HS-27A (cell line): ENCODE measurements at places on chromosomes 7 and 10.

- DNase-seq, result no peak
These were observed 566.9 kb downstream of the TCERG1L start for GRCh38 chr10:130744631-130745030.

- no peak for DNase-seq
These were observed 759.4 kb downstream of the CNTNAP2 start for GRCh38 chr7:146875981-146876380.

DNA sequence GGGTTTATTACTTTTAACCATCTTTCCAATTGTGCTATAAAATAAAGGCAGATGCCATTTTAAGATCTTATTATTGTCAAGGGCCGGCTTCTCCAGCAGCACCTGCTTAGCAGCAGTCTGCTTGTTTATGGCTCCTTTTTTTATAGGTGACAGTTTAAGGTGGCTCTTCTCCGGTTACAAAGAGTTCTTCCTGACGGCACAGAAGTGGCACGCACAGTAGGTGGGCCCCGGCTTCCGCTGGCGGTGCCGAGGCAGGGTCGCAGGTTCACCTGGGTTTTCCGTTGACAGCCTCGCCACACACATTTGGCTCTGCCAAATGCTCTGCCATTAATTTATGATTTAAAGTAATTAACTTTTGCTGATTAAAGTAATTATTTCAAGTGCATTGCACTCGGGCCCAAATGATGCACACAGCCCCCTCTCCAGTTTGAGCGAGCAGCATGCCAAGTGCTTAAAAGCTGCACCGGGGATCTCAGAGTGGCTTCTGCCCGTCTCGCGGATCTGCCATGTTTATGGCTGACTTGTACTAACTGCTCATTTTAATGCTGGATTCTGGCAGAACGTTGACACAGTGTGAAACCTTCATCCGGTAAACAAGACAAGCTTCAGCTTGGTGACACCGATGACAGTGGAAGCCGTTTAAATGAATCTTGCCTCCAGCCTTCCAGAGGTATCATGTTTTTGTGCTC lies 355.1 kb upstream of the MKI67 start:
- DNase-seq, result no peak

DNA sequence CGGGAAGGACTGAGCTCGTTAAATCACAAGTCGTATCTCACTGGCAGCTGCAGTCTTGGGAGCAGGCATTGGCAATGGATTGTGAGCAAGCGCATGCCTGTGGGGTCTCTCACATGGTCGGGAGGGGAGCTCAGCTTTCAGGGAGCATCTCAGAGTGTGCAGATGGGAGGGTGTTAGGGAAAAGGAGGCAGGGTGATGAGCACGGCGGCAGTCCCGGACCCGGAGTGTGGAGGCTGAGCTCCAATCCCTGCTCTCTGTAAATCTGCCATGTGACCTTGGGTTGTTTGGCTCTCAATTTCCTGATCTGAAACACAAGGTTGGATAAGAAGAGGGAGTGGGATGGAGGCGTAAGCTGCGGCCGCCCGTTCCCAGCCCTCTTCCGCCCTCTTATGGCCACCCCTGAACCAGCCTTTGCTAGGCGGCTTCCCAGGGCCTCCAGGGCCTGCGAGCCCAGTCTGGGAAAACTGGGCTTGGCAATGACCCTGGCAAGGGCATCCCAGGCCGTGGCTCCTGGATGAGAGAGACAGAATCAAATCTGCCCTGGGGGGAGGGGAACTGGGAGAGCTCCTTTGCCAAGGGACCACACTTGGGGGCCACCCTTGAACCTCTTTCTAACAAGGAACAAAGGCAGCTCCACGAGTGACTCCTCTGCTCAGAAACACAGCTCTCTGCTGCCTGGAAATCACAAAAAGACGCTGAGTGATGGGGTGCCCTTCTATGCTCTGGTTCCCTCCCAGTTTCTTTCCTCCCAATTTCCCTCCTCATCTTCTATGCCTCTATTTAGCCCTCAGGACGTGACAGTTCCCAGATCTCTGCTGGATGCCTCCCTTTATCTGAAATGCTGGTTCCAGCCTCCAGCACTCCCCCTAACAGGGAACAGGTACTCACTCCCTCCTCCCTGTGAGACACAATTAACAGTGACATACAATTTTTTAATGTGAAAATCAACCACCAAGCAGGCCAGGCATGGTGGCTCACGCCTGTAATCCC lies 41.7 kb upstream of the LOXL4 start:
- no peak for DNase-seq

GRCh38 chr10:114571316-114571999 lies 86.6 kb downstream of the ABLIM1 start:
- DNase-seq, result no peak

DNA sequence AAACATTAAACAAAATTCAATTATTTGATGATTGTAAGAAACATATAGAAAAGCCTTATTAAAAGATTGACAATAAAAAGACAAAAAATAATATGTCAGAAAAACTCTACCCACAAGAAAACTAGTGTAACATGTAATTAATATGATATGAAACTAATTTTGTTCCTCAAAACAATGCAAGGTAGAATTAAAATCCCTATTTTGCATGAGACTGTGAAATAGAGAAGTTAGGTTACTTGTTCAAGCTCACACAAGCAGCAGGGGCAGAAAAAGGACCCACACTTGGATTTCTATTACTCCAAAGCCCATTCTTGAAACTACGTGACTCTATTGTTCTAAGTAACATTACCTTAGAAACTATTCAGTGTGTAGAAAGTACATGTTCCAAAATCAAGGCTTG lies 96.4 kb downstream of the KCNMA1 start:
- no peak for DNase-seq

DNA sequence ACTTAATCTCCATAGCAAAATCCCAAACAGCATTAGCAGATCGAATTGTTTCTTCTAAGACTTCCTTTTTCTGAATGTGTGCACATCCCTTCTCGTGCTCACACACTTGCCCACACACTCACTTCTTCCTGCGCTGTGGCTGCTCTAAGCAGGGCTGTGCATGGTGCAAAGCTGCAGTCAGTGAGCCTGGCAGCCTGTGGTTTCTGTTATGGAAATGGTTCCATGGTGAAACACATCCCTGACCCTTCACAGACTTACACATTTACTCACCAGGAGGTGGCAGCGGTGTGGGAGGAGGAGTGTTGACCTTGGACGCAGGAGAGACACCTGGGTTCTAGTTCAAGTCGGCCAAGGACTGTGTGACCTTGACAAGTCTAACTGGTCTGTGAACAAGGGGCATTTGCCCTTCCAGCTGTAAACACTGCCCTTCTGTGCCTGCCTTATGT lies 24.9 kb downstream of the MTURN start:
- DNase-seq, result no peak

GRCh38 chr10:71423901-71424300 lies 27.2 kb downstream of the CDH23 start:
- no peak for DNase-seq

DNA sequence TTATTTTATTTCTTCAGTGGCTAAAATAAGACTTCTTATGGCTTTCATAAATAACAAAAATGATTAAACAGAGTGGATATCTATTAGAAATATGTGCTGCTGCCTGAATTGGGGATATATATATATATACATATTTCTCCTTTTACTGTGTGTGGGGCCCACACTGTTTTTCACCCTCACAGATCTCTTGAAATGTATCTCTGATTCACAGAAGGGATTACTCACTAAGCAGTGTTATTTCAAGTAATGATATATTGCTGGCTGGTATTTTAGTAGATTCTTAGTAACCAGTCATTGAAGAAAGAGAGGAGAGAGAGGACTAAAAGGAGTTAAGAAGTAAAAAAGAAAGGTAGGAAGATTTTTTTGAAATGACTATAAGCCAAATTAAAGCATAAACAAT lies 308.6 kb upstream of the NRP1 start:
- no peak for DNase-seq

DNA sequence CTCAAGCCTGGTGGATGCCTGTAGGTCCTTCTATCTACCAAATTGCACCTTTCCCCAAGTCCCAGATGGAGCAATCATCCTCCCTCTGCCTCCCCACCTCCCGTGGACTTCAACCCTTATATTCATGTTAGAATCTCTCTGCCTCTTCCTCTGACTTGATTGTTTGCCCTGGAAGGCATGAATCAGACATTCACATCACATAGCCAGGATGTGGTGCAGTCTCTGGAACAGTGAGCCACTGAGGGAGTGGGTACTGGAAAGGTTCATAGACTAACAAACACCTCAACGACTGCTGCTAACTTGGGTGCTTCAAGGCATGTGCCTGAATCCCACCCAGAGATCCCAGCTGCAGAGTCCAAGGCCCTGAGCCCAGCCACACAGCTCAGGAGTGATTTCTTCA lies 494.0 kb downstream of the TNS3 start:
- DNase-seq, result no peak

DNA sequence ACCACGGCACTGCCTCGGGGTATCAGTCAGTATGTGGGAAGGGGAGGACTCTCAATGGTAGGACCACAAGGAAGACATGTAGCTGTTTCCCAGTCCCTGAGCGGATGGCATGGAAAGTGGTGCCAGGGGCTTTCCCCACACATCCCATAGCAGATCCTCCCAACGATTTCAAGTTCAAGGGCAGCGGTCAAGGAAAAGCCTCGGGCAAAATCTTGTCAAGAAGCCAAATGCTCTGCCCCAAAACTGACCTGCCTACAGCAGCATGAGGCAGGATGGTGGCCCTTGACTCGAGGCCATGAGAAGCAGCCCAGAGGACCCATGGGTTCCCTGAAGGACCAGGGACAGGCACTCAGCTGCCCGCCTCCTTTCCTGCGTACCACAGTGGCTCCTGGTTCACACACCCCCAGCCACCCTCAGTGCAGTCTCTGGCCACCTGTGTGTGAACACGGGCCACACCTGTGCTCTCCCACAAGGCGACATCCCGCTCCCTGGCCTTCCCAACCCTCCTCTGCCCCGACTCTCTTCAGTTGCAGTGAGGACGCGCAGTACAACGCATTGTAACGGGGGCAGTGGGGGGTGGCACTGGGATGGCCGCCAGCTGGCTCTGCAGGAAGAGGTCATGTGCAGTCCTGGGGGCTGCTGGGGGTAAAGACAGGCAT lies 43.6 kb downstream of the CTBP2 start:
- DNase-seq, result no peak

GRCh38 chr10:129962872-129963640 lies 1.0 kb downstream of the EBF3 start:
- no peak for DNase-seq

DNA sequence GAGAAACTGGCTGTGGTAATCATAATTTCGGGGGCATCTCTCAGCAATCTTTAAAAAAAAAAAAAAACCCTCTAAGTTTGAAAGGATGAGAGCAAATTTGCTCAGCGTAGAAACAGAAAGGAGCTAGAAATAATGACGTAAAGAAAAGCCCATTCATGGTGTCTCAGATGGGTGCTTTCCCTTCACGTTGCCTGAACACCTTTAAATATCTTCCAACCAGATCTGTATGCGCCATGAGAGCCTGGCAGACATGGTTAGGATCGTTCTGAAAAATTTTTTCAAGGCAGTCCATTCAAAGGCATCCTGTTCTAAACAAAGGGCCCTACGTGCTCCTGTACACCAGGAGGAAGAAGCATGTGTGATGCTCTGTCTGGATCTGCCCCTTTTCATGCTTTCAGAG lies 141.2 kb upstream of the C1QL3 start:
- DNase-seq, result no peak

GRCh38 chr10:133453516-133454203 lies at the start of gene SCART1:
Gene SCART1 (plus strand): TSS chr10:133453945. CDS start chr10:133453998, 53 bp downstream.
- DNase-seq, result no peak

- no peak for DNase-seq
These were observed 569 bp downstream of the ZNF316 start for GRCh38 chr7:6637544-6638229.

- DNase-seq, result no peak
These were observed 86.2 kb upstream of the DYNC1I1 start for GRCh38 chr7:95686109-95686508.

GRCh38 chr10:108894402-108895301 lies 1028.7 kb downstream of the XPNPEP1 start:
- DNase-seq, result no peak

DNA sequence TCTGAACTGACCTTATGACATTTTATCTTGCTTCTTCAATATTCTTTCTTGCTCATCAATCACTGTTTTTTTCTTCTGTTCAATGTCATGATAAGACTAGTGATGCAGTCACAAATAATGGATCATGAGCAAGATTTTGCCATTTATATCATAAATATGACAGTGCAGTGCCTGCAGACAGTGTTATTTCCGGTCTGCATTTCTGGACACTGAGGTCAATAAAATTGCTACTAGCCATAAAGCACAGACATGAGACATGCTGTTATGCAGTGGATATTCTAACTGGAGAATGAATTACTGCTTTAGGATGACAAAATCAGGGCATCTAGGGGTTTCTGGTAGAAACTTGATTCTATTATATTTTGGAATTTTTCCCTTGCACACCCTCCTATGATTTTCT lies 1509.7 kb upstream of the LRRTM3 start:
- DNase-seq, result no peak

DNA sequence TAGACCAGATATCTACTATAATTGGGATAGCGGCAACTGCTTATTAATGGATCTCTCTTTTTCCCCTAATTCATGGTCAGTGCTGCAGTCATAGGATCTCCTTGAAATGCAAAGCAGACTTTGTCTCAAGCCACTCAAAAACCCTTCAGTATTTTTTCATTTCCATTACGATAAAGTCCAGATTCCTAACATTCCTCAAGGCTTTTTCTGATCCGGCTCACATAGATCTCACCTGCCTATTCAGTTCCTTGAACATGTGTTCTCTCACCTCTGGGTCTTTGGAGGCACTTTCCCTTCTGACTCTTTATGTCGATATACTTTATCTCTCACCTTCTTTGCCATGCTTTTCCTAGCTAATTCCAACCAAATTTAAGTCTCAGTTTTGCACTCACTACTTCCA lies 25.7 kb upstream of the WASL start:
- no peak for DNase-seq

DNA sequence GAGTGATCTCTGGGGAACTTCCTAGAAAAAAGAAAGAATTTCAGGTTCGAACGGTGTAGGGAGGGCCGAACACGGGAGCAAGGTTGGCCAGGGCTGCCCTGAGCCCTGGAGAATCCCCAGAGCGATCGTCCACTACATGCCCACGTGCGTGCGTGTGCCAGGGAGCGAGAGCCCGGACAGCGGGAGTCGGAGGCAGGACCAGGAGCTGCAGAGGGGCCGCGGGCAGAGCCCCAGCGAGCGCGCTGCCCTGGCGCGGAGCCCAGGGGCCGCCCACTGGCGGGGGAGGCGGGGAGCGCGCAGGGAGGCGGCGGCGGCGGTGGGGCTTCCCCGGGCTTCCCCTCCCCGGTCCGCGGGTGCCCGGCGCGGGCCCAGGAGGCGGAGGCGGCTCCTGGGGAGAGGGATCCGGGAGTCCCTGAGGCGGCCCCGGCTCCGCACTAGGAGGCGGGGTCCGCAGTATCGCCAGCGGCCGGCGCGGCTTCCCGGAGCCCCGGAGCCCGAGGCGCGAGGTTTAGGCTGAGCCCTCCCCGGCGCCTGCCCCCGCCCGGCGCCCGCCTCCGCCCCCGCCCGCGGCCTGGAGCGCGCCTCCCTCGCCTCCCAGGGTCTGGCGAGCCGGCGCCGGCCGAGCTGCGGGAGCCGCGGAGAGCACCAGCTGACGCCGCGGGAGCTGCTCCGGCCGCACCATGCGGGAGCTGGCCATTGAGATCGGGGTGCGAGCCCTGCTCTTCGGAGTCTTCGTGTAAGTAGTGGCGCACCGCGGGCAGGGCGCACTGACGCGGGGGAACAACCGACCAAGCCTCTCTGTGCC lies at the start of gene PLPP4:
TSS of gene PLPP4 (plus strand) at position 602 of the 805 bp plus-strand sequence. CDS start at position 681, 79 bp downstream.
- no peak for DNase-seq
